ENCODE measurements at places on chromosomes 4 and X. TPM values are rescaled to one million over a fixed set of nuclear protein-coding genes. Genes with fewer than 3 reads are reported as not detected.

The FAAH2 gene
- polyA plus RNA-seq, result 3.9 TPM

The PAGE2B gene
- not detected for polyA plus RNA-seq

The RENBP gene
- 69.6 TPM for polyA plus RNA-seq

The C4orf36 gene
- 0.20 TPM for polyA plus RNA-seq

The DMRTC1 gene
- not detected for polyA plus RNA-seq

The CCNB3 gene
- polyA plus RNA-seq, result 1.8 TPM

The ARMCX4 gene
- polyA plus RNA-seq, result 52.0 TPM
